ENCODE measurements at places on chromosomes 11 and 22. TPM values are rescaled to one million over a fixed set of nuclear protein-coding genes. Genes with fewer than 3 reads are reported as not detected.

The HORMAD2 gene
- total RNA-seq, result not detected

The MISFA gene
- total RNA-seq, result not detected

The OR52N4 gene
- not detected for total RNA-seq

The OR4D5 gene
- total RNA-seq, result not detected

The WBP2NL gene
- 0.72 TPM for total RNA-seq

The SHISA8 gene
- not detected for total RNA-seq

The C11orf65 gene
- total RNA-seq, result 1.0 TPM

The CD3G gene
- not detected for total RNA-seq

The MMP27 gene
- total RNA-seq, result not detected

The HEPN1 gene
- not detected for total RNA-seq

The SHANK3 gene
- total RNA-seq, result 1.2 TPM

The KCTD14 gene
- 2.0 TPM for total RNA-seq

The PATE2 gene
- not detected for total RNA-seq

The CRYBB3 gene
- not detected for total RNA-seq

The CELSR1 gene
- total RNA-seq, result 5.2 TPM

The DEFB131B gene
- total RNA-seq, result not detected

The NAALAD2 gene
- 1.7 TPM for total RNA-seq
